ENCODE measurements at places on chromosomes 12 and 14.

GRCh38 chr12:8890313-8891085 lies 23.8 kb upstream of the PHC1 start:
- DNase-seq: peak; percentile 71

- no peak for DNase-seq
These were observed 79.0 kb upstream of the KCNA1 start for GRCh38 chr12:4830556-4831210.

GRCh38 chr12:93663006-93663728 lies 14.0 kb upstream of the CRADD start:
- no peak for DNase-seq

DNA sequence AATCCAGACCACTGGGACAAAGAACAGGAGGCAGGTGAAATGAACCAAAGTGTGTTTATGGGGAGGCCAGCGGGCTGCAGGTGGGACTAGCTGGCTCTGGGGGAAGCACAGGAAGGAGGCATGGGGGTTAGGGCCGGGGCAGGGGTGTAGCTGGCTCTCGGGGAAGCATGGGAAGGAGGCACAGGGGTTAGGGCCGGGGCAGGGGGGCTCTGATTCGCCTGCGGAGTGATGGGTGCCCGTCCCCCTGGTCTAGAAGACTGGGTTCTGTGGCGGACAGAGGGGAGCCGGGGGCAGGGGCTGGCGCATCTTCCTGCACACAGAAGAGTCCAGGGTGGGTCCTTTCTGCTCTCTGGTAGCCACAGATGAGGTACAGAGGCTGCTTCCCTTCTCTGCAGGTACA lies 310.3 kb downstream of the TMEM121 start:
- no peak for DNase-seq

GRCh38 chr14:23933742-23934128 lies 19.8 kb upstream of the DHRS4 start:
- DNase-seq: no peak

- no peak for DNase-seq
These were observed 76.5 kb downstream of the FOXN3 start for GRCh38 chr14:89340200-89341181.

DNA sequence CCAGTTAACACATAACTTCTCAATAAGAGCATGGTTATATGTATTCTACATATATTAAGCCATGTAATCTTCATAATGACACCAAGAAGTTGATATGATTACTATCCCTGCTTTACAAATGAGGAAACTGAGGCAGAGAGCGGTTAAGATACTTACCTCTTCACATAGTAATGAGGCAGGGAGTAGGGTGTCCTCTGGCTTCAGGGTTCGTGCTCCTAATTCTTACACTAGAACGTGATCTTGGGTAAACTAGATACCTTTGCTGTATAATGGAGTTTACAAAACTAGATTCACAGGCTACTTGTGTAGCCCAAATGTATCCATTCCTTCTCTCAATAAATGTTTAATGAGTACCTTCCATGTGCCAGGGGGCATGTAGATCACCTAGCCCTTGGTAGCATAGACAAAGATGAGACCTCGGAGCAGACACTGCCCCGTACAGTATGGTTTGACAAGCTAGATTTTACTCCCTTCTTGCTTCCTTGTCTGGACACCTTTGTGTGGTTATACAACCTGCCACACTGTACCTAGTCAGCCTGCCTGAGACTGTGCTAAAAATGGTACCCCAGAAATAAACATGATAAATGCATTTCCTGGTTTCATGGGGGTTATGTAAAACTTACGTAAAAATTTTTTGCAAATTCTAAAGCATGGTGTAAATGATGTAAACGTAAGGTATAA lies 991.8 kb downstream of the VRK1 start:
- no peak for DNase-seq

- no peak for DNase-seq
These were observed 2.1 kb downstream of the SUSD6 start for GRCh38 chr14:69613312-69614073.

DNA sequence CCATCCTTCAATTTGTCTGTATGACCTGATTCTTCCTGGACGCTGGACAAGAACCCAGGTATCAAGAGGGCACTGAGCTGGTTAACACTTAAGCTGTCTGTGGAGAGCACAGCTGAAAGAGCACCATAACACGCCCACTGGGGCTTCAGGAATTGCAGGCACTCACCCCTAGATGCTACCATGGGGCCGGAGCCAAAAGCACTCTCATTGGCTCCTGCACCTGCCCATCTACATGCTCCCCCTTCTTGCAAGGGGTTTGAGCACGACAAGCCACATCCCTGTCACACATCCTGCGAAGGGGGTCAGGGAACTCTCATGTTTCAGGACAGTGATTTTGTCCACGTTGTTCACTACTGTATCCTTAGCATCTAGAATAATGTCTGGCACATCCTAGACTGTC lies 35.1 kb upstream of the TBC1D15 start:
- no peak for DNase-seq

GRCh38 chr14:78933948-78934524 lies 763.9 kb downstream of the NRXN3 start:
- DNase-seq: no peak

GRCh38 chr12:68097386-68097785 lies 62.2 kb downstream of the IFNG start:
- DNase-seq: no peak

DNA sequence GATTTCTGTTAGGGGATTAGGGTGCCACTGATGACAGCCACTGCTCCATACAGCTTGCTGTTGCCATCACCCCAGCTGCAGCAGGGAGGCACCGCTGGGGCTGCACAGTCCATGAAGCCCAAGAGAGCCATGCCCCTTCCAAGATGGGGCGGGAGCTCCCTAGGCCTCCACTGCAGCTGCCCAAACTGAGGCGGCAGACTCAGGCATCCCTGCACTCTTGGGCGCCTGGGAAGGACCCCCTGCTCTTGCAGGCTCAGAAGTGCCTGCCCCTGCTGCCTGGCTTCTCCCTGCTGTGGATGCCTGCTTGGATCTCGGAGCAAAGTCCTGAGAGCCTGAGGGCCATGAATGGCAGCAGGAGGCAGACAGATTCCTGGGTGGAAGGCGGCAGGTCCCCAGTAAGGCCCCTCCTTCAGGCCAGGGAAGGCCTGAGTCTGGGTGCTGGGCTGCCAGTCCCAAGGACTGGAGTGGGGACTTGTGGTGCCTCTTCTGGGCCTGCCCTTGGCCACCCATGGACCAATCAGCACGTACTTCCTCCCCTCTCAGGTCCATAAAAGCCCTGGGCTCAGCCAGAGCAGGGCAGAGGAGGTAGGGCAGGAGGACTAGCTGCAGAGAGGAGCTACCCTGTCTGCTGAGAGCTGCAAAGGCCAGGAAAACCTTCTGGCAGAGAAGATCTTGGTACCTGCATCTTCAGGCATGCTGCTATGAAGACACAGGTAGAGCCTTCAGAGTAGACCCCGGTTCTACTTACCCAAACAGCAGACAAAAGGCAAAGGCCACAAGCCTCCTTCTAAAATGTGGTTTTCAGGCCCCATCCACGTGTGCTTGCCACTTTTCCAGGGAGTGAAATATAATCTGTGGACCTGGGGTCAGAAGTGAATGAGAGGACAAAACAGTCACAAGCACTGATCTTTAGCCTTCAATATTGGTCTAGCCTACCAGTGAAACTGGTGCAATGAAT lies 30.0 kb upstream of the STK38L start:
- no peak for DNase-seq

DNA sequence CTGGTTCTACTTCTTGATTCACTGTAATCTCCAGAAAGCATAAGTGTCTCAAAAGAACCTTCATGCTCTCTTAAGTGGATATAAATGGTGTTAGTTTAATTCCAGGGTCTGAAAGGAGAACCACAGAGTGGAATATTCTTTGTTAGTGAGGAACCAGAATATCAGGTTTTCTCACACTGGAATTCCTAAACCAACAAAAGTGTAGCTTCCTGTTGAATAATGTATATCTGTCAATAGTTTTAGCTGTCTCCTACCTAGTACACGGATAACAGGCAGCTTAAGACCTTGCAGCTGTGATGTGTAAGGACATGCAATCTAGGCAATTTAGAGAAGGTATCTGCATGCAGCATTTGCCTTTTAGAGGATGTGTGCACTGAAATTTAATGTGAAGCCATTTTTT lies 24.0 kb downstream of the LRIG3 start:
- no peak for DNase-seq

GRCh38 chr12:112183141-112184021 lies 58.0 kb downstream of the TRAFD1 start:
- no peak for DNase-seq

- DNase-seq: no peak
These were observed 104.0 kb downstream of the VRK1 start for GRCh38 chr14:96901227-96901626.

- no peak for DNase-seq
These were observed 39.1 kb upstream of the DHRS7 start for GRCh38 chr14:60204104-60204842.

DNA sequence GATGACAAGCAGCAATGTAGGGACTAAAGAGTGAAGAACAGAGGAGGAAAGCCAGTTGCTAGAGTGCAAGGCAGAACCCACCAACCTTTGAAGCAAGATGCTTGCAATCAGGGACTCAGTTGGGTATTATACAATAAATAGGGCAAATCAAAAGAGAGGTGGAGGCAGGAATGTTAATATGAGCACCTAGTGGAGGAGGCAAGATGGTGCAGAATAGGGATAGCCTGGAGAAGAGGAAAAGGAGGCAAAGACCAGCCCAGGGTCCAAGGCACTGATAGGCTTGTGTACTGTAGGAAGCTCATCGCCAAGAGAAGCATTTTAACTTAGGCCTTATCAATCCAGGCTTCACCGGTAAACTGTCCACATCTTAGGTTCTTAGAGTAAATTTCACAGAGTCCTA lies 137.2 kb downstream of the ARMH4 start:
- no peak for DNase-seq

- DNase-seq: no peak
These were observed 3.7 kb downstream of the DDX24 start for GRCh38 chr14:94077111-94077821.

GRCh38 chr14:96737881-96738280 lies 59.3 kb upstream of the VRK1 start:
- DNase-seq: no peak

DNA sequence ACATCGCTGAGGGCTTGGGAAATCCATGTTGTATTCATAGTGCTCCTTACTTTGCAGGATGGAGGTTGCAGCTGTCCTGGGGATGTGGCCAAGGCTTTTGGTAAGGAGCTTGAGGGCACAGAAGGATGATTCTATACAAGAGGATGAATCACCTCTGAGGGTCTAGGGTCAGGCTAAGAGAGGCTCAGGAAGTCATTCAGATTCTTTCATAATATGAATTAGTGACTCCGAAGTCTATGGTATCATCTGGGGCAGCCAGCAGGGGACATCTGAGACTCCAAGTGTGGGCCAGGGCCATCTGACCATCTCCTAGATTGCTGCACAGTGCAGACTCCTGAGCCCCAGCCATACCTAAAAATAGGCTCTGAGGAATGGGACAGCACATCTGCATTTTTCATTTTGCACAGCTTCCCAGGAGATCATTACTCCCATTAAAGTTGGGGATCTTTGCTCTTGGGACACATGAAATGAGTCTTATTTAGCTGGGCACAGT lies 4.8 kb downstream of the GMPR2 start:
- no peak for DNase-seq

DNA sequence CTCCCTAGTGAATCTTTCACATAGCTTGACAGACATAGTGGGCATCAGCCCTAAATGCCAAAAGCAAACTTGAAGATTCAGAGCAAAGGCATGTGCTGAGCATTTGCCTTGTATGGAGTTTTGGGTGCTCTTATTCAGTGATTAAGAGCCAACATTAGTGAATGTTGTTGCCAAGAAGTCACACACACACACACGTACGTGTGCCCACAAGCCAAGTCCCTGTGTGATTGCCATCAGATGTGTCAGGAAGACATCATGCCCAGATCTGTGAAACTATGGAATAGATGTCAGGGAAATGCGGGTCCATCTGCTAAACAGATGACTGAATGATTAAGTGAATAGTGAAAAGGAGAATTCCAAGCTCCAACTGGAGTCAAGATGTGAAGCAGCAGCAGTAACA lies 149.0 kb downstream of the AKAP6 start:
- DNase-seq: no peak

DNA sequence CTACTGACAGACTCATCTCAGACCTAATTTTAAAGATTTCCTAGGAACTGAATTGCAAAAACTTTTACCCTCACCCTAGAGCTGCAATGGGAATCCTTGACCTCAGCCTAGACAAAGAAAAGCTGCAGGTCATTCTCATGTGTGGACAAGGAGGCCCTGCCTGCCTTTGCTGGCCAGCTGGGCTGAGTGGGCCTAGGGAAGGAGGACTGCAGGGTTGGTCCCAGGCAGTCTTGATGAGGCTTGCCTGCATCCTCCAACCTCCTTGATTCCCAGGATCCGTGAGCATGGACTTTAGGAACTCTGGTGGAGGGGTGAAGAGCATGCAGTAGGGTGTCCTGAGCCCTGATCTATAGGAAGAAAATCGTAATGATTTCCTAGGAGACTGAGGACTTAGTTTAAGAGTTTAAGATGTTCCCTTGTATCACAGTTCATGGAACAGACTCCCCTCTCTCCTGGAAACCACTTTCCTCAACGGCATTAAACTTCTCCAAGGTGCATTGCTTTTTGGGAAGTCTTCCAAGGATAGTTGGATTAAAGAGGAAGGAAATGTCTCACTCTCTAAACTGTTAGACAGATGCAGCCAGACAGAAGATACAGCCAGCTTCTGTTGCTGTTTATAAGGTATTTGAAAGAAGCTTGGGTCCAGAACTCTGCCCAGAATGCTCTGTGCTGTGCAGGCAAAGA lies 55.4 kb upstream of the DDX11 start:
- DNase-seq: peak; percentile 36

GRCh38 chr12:3333991-3334391 lies 157.0 kb upstream of the PRMT8 start:
- no peak for DNase-seq

- DNase-seq: no peak
These were observed 75.6 kb downstream of the RIMBP2 start for GRCh38 chr12:130640496-130640895.

- no peak for DNase-seq
These were observed 26.9 kb downstream of the CLMN start for GRCh38 chr14:95292660-95293425.

- peak; percentile 67 for DNase-seq
These were observed 218.8 kb upstream of the BMP4 start for GRCh38 chr14:54175298-54175942.

DNA sequence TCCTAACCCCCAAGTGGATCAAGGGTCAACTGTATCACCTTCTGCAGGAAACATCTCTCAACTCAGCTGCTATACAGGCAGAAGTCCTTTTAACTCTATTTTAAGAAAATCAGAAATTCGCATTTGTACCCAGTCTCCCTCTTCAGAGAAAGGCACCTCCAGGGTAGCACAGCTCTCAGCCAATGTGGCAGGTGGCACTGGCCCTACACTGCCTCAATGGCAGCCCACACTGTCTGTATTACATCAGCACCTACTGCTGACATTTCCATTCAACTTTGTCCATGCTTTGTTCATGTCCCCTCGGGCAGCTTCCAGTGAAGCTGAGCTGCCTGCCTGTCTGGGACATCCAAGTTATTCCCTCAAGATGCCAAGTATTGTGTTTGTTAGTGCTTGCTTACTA lies 8.8 kb downstream of the SPTSSA start:
- DNase-seq: no peak
